ENCODE measurements at places on chromosomes 1 and 21.

DNA sequence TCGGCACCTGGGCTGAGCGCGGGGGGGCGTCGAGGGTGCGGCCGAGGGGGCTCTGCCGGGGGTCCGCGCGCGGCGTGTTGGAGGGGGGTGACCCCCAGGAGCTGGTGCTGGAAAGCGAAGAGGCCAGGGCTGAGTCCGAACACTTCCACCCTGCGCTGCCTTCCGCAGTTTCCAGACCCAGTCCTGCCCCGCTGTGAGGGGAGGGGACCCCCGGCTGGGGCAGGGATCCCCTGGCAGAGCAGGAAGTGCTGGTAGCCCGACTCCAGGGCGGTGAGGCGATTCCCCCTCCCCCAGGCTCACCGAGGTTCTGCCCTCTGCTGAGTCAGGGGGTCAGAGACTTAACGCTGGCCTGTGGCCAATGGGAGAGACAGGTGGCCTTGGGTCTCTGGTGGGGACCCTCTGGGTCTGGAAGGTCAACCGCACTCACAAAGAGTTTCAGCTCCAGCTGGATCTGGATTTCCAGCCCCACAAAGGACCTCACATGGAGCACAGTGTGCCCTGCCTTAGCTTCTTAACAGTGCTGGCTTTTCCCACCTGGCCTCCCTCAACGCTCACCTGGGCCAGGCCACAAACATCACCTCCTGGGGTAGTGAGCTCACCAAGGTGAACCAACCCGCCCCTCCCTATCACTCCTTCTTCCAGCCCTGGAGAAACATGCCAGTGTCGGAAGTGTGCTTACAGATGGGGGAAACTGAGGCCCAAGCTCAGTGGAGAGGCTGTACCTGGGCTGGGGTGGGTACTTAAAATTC is 39.8 kb upstream of the SYNC start:
- DNase-seq = no peak

DNA sequence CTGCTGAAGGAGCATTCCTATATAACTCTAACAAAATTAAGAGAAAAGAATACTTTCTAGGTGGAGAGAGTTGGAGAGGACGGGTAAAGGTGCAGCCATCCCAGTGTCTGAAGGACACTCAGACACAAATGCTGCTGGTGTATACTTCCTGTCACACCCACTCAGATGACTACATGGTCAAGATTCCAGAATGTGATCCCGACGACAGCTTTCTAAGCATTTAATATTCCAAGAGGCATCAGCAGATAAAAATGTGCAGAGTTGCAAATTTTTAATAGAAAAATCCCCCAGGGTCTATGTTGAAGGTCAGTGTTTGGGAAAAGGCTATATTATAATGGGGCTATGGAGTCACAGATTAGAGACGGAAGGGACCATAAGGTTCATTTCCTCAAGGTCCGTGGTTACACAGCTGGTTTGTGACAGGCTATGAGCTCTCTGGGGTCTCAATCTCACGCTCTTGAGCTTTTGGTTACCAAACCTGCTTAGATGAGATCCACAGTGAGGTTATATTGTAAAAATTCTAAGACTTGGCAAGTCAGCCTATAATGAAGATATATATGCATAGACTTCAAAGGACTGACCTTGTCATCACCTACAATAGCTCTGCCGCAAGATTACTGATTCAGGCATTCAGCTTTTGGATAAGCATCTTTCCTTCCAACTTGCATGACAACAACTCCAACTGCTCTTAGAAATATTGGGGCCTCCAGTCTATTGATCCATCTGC is 35.1 kb downstream of the ZNF281 start:
- no peak for DNase-seq

DNA sequence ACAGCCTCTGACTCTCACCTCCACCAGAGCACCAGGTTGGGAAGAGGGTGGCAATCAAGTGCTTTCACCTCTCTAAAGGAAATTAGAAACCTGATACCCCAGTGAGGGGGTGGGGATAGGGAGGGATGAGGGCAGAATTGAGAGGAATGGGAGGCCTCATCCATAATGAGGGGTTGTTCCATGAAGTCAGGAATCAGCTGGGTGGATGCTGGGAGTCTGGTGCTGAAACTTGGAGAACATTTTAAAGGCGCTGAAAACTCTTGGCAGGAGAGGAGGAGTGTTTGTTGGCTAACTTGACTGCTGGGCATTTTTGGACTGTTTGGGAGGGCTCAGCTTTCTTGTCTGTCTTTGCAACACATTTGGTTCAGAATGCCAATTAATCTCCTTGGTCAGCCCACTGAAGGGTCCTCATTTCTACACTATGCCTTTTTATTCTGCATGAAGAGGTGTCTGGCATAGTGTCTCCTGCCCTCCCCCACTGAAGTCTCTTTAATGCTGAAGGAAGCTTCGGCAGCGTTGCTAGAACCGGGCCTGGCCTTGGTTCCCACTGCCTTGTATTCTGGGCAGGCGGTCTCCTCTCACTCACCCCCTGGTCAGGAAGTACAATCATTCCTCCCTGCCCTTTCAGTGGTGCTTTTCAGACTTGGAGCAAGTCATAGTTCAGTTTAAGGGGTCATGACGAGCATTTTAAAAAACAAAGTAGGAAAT is 2.2 kb downstream of the PHGDH start:
- DNase-seq = no peak

- DNase-seq = no peak
Observed at GRCh38 chr1:5947071-5947821, 45.0 kb downstream of the NPHP4 start.

- DNase-seq = no peak
Observed at GRCh38 chr1:78240191-78240590, 194.4 kb downstream of the GIPC2 start.

DNA sequence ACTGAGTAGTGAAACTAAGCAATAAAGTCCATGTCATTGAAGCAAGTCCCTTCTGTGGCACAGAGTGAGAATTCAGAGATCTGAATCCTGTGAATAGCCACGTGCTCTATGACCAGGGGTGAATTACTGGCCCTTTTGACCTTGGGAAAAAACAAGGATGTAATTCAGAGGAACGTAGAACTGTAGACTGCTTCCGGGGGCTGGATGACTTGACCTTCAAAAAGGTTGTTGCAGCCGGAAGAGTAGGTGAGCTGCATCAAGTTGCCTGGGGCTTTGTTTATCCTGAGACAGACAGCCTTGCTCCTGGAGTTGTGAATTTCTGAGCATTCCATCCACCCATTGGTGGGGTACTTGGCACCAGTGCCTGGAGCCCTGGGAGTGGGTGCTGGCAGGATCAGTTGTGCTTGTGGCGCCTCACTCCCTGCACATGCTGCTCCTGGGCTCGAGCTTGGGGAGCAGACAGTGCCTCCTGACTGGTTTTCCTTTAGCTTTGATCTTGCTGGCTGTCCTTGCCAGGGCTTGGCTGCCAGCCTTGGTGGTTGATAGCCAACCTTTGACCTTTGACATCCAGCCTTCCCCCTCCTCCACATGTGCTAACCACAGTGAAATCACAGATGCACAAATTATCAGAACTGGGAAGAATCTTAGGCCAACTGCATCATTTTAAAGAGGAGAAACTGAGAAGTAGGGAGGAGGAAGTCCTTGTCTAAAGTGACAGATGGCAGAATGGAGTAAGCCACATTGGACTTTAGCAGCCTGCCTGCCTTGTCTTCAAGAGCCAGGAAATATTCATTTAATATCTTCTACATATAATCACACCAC is 16.2 kb upstream of the MYOG start:
- no peak for DNase-seq

DNA sequence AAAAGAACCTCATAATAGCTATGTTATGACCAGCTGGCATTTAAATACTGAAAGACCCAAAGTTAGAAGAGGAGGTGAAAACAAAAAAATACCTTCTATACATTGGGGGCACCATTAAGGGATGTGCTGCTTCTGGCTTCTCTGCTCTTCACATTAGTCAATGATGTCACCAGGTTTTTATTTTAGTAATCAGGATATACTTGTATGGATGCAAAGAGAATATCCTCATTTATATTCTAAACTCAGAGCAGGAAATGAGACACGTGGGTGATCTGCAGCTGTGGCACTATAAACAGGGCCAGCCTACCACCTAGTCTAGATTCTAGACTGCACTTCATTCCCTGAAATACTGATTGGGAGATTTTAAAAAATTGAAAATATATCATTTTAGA is 51.2 kb downstream of the WLS start:
- DNase-seq = no peak

- DNase-seq = no peak
Observed at GRCh38 chr1:8201331-8201861, 116.5 kb upstream of the SLC45A1 start.

DNA sequence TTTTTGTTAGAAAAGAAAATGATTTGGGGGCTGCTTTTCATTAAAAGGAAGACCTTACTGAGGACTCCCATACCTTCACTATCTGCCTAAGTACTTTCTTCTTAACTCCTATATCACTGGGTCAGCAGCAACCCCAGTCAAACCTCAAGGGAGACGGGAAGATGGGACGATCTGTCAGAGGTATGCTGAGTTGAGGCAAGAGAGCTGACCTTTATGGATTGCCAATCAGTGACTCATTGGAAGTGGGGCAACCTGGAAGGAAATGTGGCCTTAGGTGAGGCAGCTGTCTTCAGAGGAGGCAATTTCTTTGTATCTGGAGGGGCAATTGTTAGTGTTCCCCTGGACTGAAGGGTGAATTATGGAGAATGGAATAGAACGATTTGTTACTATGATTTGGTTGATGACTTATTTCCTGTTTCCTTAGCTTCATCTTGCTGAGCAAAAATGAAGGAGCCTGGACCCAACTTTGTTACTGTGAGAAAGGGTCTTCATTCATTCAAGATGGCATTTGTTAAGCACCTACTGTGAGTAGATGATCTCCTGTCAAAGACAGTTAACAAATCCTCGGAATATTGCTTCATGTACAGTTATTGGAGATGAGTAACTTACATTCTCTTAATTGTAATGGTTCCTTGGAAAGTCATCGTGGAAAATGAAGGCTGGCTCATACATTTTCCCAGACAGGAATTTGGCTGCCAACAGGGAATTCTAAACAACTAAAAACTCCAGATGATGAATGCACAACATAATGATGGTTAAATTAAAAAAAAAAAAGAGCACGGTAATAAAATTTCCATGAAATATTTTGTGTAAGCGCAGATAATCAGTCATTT is 134.7 kb upstream of the KCNJ15 start:
- DNase-seq = no peak

DNA sequence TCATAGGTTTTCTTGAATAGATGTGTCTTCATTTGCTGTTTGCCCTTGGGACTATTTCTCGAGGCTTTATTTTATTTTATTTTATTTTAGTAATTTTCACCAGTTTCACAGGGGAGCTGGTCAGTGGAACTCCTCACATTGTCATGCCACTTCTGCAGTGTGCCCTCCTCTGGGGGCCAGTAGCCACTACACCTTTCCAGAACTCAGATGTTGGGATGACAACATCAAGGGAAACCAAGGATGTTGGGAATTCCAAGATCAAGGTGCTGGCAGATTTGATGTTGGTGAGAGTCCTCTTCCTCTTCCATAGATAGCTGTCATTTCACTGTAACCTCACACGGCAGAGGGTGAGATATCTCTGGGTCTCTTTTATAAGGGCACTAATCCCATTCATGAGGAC is 35.5 kb downstream of the SLC26A9 start:
- no peak for DNase-seq

DNA sequence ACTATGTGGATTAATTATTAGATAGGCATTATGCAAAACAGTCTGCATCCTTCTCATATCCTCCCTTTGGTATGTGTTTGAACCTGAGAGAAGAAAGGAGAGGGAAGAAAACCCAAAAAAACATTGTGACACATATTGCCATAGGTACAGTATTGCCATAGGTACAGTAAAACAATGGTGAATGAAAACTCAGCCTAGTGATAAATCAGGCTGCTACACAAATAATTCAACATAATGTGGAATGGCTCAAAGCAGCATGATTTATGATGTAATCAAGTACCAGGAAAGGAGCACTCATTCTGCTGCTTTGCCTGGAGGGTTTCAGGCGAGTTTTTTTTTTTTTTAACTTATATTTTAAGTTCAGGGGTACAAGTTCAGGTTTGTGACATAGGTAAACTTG is 213.9 kb upstream of the LYPLAL1 start:
- DNase-seq = no peak

GRCh38 chr1:116521186-116521585 is 49.6 kb downstream of the CD58 start:
- DNase-seq = no peak

- no peak for DNase-seq
Observed at GRCh38 chr1:35902671-35903070, 19.7 kb downstream of the AGO1 start.

DNA sequence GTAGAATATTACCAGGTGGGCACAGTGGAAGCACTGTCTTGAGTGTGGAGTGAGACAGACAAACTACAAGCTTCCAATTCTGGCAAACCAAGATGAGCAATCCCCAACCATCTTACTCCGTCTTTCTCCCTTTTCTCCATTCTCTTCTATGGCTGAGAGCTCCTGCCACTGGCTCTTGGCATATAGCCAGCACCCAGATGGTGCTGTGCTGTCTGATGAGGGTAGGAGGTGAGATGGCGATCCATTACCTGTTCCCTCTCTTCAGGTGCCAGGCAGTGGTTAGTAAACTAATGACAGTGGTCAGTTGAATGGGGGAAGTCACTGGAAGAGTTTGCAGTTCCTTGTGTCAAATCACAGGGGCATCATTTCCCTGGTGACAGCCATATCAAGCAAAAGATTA is 108.4 kb downstream of the FNBP1L start:
- no peak for DNase-seq

DNA sequence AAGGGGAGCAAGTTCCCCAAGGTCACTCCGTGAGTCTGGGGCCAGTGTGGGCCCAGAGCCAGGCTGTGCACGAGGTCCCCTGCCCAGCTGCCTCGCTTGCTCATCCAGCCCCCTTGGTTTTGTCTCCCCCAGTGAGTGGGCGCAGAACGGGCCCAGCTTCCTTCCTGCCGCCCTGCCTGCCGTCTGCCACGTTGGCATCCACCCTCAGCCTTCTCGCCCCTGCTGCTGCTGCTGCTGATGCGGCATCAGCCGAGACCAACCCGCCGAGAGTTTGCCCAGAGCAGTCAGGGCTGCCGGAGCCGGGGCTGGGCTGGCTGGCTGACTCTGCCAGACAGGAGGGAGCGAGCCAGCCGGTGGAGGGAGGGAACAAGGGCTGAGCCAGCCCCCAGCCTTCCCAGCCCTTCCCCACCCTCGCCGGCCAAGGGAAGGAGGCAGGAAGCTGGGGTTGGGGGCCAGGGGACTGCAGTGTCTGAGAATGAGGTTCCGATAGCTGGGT is 31.4 kb upstream of the WASF2 start:
- peak; percentile 69 for DNase-seq

DNA sequence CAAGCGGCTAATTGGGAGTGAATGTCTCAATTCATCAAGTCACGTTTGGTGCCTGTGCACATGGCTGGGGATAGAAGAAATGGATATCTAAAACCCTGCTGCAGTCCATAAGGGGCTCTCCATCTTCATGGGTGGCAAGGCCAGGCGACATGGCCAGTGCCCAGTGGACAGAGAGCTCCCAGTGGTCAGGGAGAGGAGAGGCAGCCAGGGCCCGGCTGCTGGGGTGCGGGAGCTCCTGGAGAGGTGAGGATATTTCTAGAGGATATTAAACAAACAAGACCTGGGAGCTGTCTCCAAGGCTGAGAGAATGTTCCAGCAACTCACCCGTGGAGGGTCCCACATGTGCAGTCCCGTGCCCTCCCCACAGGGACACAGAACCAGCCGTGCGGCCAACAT is 368.8 kb upstream of the C1orf174 start:
- DNase-seq = no peak

GRCh38 chr1:43919906-43920305 is 13.7 kb upstream of the ARTN start:
- DNase-seq = no peak

- DNase-seq = no peak
Observed at GRCh38 chr1:229075217-229075616, 195.7 kb upstream of the RAB4A start.

Measured in stimulated activated effector memory CD8-positive, alpha-beta T cell treated with anti-CD3 and anti-CD28 coated beads, Interleukin-12 subunit alpha, Interleukin-12 subunit beta, amount 100 ng/mL, for 72 hours (primary cell).